ENCODE measurements at places on chromosomes 5 and 9. TPM values are rescaled to one million over a fixed set of nuclear protein-coding genes. Genes with fewer than 3 reads are reported as not detected.

The SIT1 gene
- total RNA-seq: not detected

The PCDHB10 gene
- total RNA-seq: 1.3 TPM

The PCDHGA9 gene
- 2.6 TPM for total RNA-seq

- DNase-seq: no peak
Measured at GRCh38 chr5:177593511-177593910, 1.5 kb downstream of the TMED9 start.

DNA sequence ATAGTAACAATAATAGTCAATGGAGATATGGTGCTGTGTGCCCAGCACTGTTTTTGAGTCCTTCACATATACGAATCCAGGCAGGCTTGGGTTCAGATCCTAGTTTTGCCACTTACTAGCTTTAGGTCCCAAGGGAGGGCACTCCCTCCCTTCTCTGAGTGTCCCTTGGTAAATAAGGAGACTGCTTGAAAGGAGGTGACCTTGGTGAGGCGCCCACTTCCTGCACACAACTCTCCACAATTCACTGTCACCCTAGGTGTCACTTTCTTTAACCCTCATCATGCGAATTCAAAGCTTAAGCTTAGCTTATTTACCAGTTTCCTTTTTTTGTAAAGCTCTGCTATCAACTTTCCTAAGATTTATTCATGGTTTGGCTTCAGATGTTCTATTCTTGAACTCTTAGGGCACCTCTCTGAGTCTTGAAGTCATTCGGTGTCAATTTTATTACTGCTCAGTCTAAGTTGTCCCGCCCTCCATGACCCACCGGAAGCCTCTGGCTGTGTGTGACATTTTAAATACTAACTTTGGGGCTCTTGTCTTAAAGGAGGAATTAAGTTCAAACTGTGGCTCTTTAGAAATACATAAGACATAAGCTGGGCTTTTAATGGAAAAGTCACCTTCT lies 170.7 kb upstream of the ZNF618 start:
- no peak for DNase-seq

GRCh38 chr5:95759005-95759404 lies 27.9 kb downstream of the RHOBTB3 start:
- no peak for DNase-seq
